ENCODE measurements at places on chromosomes 1 and 21.
A peak's percentile ranks its signal among the peaks of the same experiment; 100 is the strongest.

- DNase-seq, result no peak
These were observed 40.7 kb upstream of the GPR37L1 start for GRCh38 chr1:202081992-202082391.

DNA sequence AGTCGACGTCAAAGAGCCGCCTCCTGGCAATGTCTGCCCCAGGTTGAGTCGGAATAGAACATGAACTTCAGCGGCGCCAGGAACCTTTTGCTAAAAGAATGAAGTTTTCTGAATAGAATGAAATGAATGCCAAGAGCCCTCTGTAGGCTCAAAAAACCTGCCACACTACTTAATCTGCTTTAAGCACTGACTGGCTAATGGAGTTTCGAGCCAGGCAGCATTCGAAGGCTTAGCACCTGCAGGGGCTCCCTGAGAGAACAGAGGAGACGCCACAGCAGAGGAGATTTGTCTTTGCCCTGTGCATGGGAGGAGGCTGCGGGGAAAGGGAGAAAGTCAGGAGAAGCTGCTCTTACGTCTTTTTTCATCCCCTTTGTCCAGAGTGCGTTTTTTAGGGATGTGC is 641.7 kb downstream of the AJAP1 start:
- DNase-seq, result no peak

DNA sequence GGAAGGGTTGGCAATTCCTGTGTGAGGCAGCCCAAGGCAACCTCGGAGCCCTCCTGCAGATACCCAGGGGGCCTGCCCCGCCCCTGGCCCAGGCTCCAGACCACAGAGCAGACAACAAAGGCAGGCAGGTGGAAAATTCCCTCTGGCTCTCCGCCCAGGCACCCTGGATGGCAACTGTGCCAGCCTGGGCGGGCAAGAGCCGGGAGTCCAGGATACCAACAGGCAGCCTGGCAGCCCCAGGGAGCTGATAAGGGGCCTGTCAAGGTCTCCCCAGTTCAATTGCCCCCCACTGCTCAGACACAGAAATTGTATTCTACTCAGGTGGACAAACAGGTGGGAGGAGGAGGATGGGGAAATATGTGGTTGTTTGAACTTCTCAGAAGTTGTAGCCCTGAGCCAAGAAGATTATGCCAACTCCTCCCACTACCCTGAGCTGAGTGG is 15.4 kb upstream of the GPR37L1 start:
- no peak for DNase-seq

DNA sequence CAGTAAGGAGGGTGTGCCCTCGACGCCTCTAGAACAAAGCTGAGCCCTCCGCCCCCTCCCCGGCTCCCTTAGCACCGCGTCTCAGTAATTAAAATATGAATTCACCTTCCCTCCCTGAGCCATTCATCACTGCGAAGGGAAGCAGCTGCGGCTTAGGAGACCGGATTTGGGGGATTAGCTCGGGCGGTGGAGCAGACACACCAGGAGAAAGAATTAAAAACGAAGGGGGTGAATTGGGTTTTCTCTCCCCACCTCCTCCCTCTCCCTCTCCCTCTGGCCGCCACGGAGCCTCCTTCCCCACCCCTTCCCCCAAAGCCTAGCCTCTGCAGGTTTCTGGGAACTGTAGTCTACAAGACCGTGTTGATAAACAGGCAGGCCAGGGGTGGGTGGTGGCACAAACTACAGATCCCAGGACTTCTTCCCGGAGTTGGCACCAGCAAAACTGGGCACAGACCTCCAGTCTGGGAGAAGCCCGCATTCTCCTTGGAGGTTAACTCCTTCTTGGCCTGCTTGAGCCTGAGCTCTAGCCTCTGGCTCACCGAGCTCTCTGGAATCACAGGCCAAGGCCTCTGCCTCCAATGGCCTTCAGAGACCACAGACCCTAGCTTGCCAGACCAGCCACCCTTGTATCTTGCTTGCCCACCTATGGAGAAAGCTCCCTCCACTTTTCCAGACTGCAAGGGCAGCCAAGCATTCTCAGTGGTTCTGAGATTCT is 10.8 kb downstream of the BLACAT1 start:
- no peak for DNase-seq

DNA sequence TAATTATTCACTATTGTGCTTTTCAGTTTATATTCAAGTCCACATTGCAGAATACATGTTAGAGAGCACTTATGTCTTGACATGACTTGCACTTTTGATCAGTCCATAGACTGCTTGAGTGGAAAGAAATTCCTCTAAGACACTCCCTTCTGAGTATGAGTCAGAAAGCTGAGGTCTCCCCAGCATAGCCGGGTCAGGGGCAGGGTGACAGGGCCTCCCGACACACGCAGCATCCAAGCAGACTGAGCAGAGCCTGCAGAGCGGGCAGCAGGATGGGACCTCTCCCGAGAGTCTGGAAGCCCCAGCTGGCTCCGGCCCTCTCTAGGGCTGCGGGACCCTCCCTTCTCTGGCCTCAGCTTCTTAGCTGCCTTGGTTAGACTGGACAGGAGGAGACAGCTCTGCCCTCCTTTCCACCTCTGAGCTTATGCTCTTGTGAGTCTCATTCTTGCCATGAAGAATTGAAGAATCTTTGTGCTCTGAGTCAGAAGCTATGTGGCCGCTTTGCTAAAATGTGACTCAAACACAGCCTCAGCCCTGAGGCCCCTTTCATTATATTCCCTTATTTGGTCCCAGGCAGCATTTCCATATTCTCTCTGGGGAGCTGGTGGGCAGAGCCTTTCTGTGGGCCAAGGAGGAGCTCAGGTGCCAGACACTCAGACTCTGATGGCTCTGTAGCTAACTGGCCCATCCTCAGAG is 11.2 kb upstream of the CAPN2 start:
- DNase-seq, result no peak

DNA sequence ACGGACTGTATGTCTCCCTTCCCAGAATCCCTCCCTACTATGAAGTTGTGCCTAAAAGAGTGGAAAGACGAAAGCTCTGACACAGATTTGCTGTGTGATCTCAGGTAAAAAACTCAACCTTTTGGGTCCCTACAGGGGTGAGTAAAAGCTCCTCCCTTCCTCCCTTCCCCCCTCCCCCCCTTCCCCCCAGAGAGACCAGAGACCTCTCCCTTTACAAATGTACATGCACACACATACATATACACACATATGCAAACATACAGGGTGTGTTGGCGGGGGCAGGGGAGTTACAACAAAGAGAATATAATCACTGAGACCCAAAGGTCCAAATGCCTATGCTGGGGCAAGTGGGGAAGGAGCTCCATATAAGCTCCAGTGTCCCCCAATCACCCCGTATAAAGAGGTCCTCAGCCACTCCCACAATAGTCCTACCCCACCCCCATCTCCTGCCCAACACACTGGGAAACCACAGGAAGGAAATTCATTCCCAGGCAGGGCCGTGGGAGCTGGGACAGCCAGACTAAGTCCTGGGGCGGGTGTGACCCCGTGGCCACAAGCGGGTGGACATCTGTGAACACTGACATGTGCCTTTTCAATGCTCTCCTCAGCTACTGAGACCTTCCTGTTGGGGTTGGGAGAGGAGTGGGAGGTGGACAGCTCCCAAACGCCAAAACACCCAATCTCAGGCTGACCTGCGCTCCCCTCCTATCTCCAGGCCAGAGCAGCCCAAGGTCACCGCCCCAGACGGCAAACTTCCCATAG is 2.0 kb downstream of the MEF2D start:
- no peak for DNase-seq

DNA sequence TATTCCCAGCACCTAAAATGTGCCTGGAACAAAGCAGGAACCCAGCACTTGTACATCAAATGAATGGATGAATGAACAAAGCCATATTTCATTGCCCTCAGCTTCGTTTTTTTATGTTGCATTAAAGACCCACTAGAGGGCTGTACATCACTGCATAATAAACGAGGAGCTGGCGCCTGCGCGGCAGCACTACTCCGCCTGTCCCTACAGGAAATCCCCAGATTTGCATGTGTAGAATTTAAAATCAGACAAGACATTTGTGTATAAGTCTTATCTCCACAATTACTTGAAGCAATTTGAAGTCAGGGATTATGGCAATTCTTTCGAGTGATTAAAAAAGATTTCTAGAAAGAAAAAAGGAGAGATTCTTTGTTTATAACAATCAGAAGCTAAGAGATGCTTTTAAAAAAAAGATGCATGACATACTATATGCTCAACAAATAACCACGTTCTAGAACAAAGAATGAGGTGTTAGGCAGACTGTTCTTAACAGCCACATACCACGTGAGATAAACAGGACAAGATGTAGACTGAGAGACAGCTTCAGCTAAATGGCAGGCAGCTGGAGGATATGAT is 5.4 kb upstream of the NEK2 start:
- DNase-seq, result peak; percentile 67

DNA sequence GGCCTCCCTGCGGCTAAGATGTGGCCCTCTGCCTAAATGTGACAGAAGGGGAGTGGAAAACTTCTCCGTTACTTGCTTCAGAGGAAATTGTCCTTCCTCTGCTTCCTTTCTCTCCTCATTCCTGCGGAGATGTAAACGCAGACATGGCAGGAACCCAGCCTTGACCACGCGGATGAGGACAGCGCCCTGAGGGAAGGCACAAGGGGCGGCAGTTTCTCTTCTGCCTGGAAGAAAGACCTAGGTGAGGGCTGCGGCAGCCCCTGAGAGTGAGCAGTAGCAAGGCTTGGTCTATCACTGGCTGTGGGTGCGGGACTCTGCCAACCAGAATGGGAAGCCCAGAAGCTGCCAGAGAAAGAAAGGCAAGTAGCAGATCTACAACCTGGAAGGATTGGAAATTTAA is 14.0 kb upstream of the CTPS1 start:
- DNase-seq, result no peak

DNA sequence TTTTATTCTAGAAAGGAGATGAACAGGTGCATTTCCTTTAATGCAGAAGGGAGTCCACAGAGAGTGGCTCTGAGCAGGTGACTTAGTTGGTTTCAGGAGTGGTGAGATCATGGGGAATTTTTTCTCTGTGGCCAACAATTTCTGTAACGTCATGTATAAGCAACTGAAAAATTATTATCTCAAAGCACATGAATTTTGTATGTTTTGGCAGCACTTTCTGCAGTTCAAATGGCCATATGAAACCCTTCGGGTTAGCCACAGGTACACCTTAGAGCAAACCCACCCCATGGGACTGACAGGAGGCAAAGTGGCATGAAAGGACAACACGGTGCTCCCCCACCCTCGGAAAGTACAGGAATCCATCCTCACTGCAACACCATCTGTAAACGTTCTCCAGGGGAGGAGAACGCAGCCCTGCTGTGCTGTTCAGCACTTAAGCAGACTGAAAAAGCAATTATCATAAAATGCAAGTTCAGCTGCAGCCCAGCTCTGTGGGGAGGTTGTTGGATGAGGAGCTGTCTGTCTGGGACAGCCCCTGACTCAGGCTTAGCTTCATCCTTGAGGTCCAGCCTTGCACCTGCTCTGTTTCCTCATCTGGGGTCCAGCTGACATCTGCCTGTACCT is 55.8 kb upstream of the CLDN14 start:
- no peak for DNase-seq

DNA sequence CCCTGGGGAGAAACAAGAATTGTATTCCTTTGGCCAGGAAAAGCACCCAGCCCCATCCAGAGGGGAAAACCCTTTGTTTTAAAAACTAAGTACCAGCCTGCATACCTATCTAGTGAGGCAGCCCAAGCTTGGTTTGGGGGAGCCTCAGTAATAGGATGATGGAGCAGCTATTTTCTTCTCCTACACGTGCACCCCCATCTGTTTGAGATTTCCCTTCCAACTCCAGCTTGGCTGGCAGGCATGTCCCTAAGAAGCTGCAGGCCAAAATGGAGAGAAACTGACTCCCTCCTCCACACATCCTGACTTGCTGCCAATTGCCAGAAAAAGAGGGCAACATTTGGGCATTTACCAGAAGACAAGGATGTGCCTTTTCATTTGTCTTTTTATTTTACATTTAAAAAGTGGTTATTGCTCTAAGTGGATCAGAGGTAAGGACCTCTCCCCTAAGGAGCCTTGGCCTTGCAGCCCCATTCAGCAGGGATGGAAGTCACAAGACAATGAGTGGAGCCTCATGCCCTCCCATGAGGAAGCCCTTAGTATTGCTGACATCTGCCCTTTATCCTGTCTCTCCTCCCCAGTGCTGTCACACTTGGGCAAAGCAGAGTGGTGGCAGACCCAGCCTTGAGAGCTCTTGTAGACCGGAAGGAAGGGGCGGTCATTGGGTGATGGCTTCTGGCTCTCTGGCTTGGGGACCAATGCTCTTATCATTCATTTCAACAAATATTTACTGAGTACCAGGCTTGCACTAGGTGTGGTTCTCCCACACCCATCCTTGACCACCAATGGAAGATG is 8.6 kb downstream of the FNDC5 start:
- DNase-seq, result no peak

GRCh38 chr1:149917571-149918144 is at the start of gene SV2A:
TSS of gene SV2A (minus strand) at chr1:149917844. CDS start at chr1:149913840, 4,004 bp downstream.
- peak; percentile 29 for DNase-seq

DNA sequence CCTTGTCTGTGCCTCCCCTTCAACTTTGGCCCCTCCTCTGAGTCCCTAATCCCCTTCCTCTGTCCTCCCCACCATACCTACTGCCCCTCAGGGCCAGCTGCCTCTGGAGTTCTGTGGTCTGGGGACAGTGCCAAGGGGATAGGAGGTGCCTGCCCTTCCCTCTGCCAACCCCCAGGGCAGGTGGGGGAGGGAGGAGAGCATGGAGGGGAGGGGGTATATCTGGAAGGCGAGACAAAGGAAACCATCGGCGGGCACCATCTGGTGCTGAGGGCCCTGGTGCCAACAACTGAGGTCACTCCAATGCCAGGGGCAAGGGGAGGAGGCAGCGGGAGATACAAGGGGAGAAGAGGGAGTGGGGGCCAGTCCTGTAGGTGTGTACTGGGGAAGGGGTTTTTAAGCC is 9.6 kb downstream of the RAB25 start:
- no peak for DNase-seq

Measured in activated CD4-positive, alpha-beta T cell treated with anti-CD3 and anti-CD28 coated beads, Interleukin-2, amount 50 U/mL, for 4 hours (primary cell).